Stimulated activated CD4-positive, alpha-beta T cell treated with anti-CD3 and anti-CD28 coated beads, Interleukin-1b, Interleukin-23, amount 100 ng/mL, for 1 hour (primary cell): ENCODE measurements at places on chromosomes 13 and 19.

DNA sequence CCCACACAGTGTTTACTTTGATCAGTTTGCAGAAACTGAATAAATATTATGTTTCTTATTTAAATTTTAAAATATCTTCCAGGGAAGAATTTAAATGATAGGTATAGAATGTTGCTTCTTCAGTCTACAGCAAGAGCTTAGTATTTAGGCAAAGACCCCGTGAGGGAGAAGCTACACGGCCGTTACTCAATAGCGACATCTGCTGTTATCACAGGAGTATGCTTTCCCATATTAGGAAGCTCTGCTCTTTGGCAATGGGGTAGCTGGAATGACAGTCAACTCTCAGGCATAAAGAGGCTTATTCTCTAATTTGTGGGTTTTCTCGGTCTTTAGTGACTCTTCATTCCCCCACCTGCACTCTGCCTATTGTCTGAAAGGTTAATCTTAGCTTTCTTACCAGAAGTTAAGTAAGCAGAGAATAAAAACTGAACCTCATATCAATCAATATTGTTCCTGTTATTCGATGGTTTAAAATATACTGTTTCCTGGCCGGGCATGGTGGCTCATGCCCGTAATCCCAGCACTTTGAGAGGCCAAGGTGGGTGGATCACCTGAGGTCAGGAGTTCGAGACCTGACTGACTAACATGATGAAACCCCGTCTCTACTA, 13.2 kb upstream of the LHFPL6 start:
- no peak for DNase-seq

- DNase-seq, result no peak
Measured at GRCh38 chr13:75628801-75629200, 7.3 kb upstream of the LMO7 start.

DNA sequence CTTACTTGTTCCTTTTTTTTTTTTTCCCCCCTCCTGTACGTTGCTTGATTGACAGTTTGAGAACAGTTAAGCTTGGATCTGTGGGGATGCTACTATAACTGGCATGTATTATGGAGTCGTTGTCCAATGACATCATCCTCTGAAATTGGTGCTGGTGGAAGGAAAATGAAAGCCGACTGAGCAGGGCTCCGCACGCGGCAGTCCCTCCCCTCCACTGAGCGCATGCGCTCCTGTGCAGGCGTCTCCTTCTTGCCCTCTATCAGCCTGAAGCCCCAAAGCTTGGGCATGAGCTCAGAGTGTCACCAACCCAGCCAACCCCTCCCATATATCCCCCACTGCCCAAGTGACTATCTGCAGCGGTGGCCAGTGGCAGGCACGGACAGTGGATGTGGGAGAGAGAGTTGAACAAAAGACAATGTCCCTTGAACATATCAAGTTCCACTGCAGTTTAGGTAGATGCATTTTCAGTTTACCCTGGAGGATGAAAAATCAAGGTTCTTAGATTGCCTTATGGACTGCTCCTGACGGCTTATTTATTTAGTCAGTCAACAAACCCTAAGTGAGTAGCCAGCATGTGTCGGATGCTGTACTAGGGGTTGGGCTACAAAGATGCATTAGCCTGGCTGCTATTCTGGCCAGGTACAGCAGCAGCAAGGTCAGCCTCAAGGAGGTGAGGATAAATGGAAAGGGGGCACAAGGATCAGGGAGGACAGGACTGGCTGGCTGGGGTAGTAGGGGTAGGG, 20.8 kb downstream of the MBNL2 start:
- no peak for DNase-seq

GRCh38 chr13:51380269-51380668, 40.8 kb downstream of the SERPINE3 start:
- no peak for DNase-seq

GRCh38 chr19:40217027-40217810, 965 bp downstream of the TTC9B start:
- DNase-seq, result no peak

- no peak for DNase-seq
Measured at GRCh38 chr19:45828523-45828922, 13.4 kb upstream of the RSPH6A start.

GRCh38 chr13:109700176-109700575, 86.2 kb downstream of the IRS2 start:
- no peak for DNase-seq

GRCh38 chr13:78732445-78733017, 73.6 kb upstream of the OBI1 start:
- DNase-seq, result no peak

GRCh38 chr19:31548941-31549340, 199.7 kb upstream of the TSHZ3 start:
- DNase-seq, result no peak

GRCh38 chr19:3250675-3251074, 26.2 kb downstream of the CELF5 start:
- DNase-seq, result no peak

DNA sequence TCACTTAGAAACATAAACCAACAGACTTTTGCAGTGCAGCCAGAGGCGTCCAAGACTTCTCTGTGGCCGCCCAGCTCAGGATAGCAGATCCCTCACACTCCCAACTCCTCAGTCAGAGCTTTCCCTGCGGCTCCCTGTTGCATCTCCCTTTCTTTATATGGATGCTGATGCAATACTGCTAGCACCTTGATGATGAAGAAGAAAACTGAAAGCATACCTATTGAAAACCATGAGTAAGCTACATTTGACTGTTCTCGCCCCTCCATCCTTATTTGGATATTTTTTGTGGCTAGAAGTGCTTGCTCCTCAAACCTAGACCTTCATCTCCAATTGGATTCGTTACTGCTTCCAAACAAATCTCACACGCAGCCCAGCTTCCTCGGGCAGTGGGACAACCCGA, 57.3 kb upstream of the UBL3 start:
- DNase-seq, result no peak

DNA sequence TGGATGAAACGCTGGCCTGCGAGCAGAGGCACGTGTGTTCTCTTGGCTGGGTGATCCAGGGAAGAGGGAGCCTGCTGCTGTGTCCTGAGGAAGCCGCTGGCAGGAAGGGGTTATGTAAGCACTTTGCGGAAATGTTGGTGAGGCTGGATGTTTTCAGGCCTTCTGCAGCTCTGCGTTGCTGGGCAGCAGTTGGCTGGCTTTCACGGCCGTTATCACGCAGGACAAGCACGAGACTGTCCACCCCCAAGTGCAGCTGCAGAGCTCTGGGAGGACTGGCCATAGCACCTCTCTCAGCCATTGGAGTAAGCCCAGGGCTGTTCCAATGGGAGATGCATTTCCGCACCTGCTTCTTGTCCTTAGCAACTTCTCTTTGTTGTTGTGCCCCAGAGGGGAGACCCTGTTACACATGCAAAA, 146.9 kb upstream of the SOX21 start:
- DNase-seq, result no peak

DNA sequence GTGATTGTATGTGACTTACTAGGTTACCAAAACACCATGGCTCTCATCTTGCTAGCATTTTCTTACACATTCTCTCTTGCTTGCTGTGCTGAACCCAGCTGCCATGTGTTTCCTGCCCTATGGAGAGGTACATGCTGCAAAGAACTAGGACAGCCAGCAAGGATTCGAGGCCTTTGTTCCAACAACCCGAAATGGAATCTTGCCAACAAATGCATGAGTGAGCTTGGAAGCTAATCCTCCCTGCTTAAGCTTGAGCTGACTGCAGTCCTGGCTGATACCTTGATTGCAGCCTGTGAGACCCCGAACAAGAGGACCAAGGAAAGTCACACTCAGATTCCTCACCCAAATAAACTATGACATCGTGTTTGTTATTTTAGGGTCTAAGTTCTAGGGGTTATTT, 651.2 kb downstream of the SLITRK6 start:
- no peak for DNase-seq

GRCh38 chr13:72552731-72553130, 174.7 kb downstream of the MZT1 start:
- no peak for DNase-seq

GRCh38 chr19:1266916-1267476, 2.1 kb upstream of the CIRBP start:
- no peak for DNase-seq

- no peak for DNase-seq
Measured at GRCh38 chr19:16824658-16825311, 4.4 kb upstream of the SIN3B start.

DNA sequence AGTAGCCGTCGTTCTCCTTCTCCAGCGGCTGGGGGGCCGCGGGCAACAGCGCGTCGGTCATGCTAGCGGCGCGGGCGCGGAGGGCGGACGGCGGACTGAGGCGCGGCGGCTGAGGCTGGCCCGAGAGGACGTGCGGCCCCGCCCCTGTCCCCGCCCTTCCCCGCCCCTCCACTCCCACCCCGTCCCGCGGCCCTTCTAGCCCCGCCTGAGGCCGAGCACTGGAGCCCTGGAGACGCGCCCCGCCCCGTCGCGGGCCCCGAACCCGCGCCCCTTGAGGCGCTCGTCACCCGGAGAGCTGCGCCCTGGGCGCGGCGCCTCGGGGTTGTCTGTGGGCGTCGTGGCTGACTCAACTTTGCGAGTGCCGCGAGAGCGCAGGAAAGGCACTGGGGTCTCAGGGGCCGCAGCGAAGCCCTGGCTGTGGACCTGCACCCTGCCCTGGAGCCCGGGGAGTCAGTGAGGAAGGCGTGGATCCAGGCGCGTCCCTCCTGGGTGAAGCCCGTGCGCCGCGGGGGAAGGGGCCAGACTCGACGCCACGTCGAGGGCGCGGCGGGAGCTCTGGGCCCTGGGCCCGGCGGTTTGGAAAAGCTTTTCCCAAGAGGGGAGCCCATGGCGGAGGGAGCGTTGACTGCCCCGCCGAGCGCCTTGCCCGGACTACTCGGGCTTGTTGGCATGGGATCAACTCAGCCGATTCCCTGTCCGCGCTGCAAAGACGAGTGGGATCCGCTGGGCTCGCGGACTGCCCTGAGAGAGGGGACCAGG, at the start of gene RHPN2:
Gene RHPN2, minus strand, starts transcription at position 97 of the 759 bp plus-strand sequence. Its CDS starts 36 bp downstream, at position 61.
- no peak for DNase-seq

DNA sequence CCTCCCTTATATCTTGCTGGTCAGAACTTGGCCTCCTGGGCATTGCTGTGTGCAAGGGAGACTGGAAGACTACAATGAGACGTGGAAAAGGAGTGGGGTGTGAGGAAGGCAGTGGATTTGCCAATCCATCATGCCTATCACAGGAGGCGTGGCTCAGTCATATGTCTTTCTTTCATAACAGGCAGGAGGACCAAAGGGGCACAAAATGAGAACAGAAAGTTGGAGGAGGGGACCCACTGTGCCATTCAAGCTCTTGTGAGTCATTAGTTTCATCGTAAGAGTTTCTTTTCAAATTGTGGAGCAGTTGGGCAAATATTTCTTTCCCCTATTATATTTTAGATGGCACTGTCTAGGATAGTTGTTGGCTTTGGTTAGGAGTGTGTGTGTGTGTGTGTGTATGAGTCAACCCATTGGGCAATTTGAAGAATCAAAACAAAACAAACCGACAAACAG, 471.5 kb downstream of the TSHZ3 start:
- no peak for DNase-seq

GRCh38 chr13:112451512-112452379, 75.6 kb downstream of the SPACA7 start:
- no peak for DNase-seq

- no peak for DNase-seq
Measured at GRCh38 chr13:61358599-61358998, 57.0 kb downstream of the PCDH20 start.

DNA sequence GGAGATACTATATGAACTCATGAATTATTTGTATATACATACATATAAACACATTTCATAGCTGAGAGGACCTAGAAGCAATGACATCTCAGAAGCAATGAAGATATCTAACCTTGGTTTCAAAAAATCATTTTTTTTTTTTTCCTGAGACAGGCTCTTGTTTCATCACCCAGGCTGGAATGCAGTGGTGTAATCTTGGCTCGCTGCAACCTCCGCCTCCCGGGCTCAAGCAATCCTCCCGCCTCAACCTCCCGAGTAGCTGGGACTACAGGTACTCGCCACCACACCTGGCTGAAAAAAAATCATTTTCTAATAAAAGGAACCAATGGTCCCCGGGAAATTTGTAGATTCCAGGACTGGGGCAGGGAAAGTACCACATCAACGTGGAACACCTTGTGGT, 4.0 kb downstream of the ZNF565 start:
- no peak for DNase-seq

DNA sequence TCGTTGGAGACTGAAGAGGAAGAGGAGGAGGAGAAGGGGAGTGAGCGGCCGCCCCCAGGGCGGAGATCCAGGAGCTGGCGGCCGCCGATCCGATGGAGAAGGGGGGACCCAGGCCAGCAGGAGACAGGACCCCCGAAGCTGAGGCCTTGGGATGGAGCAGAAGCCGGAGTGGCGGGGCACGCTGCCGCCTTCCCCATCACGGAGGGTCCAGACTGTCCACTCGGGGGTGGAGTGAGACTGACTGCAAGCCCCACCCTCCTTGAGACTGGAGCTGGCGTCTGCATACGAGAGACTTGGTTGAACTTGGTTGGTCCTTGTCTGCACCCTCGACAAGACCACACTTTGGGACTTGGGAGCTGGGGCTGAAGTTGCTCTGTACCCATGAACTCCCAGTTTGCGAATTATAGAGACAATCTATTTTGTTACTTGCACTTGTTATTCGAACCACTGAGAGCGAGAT, 1.8 kb downstream of the GADD45B start:
- DNase-seq, result no peak

- DNase-seq, result no peak
Measured at GRCh38 chr19:34124828-34125227, 47.5 kb upstream of the LSM14A start.

DNA sequence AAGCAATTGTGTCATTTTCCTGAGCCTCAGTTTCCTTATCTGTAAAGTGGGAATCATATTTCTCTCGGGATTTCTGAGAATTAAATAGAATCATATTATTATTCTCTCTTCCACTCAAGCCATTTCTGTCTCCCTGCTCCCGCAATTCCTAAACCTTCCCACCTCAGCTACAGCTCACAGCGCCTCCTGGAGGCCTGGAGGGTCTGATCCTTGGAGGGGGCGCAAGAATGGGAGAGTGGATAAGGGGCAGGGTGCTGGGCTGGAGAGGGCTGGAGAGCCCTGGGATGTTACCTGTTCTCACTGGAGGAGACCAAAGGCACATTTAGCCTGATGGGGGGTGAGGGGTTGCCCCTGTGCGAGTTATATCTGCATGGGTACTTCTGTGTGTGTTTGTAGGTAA, 31.1 kb upstream of the CYP2S1 start:
- no peak for DNase-seq

- no peak for DNase-seq
Measured at GRCh38 chr19:38538793-38539528, 78.8 kb downstream of the MAP4K1 start.

DNA sequence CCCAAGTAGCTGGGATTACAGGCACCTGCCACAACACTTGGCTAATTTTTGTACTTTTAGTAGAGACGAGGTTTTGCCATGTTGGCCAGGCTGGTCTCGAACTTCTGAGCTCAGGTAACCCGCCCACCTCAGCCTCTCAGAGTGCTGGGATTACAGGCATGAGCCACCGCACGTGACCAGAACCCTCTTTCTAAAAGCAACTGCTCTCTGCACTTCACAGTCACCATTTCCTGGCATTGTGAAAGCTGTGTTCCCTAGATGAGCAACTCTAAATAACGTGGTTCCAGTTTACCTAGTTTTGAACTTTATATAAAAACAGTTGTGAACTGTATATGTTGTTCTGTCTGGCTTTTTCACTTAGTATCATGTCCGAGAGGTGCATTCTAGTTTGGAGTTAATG, 152.9 kb downstream of the SIPA1L3 start:
- DNase-seq, result no peak

- no peak for DNase-seq
Measured at GRCh38 chr13:70394031-70394548, 285.8 kb upstream of the KLHL1 start.

- no peak for DNase-seq
Measured at GRCh38 chr19:46613525-46613924, 11.4 kb downstream of the PTGIR start.
